Left ventricle myocardium superior (tissue), 1 donor: ENCODE measurements at places on chromosomes 2 and 18.

DNA sequence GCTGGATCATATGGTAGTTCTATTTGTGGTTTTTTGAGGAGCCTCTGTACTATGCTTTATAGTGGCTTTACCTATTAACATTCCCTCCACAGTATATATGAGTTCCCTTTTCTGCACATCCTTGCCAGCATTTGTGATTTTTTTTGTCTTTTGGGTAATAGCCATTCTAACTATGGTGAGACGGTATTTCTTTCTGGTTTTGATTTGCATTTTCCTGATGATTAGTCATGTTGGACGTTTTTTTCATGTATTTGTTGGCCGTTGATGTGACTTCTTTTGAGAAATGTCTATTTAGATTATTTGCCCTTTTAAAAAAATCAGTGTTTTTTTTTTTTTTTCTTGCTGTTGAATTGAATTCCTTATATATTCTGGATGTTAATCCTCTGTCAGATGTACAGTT, 31.1 kb downstream of the ACTR3 start:
- DNase-seq, result no peak

DNA sequence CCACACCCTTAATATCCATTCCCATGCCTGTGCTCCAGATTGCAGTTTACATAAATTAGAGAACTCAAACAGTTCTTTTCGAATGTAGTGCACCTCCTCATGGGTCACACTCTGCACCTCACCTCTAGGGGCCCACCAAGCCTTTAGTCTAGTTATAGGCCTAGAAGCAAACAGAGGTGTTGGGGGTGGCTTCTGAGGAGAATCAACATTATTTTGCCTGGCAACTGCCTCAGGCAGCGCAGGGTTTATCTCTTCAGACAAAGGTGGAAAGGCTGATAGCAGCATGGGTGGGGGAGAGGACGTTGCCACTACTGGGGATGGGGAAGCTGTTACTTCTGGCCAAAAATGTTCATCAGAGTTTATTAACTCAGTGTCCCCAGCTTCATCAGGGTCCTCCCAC, 5.0 kb upstream of the GYPC start:
- no peak for DNase-seq

DNA sequence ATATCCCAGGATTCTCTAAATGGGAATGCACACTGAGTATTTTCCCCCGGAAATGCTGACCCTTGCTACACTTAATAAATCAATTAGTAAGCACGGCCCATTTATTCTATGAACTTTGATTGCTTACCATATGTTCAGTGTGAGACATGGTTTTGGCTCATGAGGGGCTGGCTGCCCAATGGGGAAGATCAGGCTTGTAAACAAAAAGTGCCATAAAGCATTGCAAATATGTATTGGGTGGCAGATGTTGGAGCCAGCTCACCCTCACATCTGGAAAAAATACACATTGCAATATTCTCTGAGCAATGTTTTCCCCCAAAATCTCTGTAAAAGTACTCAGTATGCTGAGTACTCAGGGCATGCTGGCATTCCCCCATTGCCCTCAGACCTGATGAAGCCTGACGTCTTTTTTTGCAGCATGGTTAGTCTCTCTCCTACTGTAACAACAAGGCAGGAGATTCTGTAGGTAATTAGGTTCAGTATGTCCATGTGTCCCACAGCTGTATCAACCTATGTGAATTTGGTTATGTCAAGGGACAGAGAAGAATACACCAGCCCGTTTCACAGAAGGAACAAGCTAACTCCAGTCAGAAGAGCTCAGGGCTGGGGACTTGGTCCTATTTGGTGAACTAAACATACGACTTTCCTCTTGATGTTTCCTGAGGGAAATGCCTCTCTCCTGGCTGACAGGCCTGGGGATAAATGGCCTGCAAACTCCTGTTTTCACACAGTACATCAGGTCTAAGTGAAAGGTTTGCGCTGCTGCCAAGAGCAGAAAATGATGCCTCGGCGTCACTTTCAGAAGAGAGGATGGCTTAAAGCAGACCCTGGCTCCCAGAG, 202.4 kb downstream of the INSIG2 start:
- DNase-seq, result no peak

- DNase-seq, result no peak
These were observed 25.0 kb downstream of the WIPF1 start for GRCh38 chr2:174572556-174572955.

DNA sequence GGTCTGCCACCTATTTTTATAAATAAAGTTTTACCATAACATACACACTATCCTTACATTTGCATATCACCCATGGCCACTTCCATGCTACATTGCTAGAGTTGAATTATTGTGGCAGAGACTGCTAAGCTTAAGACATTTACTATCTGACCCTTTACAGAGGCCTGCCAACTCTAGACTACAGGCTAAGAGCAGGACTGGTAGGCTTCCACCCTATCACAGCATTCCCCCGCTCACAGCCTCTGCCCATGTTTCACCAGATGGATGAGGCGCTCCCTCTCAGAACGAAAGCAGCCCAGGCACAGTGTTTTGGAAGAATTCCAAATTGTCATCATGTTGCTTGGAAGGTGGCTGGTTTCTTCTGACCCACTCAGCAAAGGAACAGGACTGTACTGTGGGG, 91.7 kb upstream of the SLC35G4 start:
- DNase-seq, result no peak

DNA sequence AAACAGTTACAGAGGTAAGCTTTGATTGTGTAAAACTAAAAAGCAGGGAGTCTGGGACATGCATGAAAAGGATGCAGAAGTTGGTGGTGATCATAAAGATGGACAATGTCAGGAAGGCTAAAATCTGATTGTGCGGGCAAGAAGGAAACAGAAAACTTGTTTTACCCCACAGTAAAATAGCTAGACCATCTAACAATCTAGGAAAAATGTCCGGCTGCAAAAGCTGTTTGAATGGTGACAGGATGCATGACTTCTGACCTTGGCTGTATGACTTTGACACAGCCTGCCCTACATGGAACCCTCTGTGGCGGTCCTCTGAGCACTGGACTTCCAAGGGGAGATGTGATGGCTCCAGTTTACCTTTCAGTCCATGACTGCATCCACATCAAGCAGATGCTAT, 93.6 kb downstream of the RAPH1 start:
- DNase-seq, result no peak

DNA sequence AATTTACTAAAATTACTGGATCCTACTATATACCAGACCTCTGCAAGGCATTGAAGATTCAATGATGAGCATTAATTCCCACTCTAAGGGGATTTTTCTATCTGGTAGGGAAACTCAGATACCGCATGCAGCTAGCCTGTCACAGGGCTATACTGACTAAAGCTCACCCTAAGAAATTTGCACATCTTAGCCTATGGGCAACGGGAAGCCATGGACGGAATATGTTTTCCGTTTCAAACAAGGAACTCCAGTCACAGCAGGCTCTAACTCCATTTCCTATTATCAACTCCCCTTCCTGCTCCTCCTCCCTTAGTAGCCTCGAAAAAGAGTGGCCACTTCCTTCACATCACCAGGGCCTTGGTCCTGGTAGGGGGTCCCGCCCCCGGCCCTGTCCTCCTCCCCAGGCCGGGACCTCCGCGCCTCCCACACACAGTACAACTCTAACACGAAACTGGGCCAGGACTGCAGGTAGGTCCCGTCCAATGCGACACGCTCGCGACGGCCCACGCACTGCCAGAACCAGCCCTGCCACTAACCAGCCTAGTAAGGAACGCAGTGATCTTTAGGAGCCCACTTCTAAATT, 659 bp upstream of the COX5B start:
- no peak for DNase-seq

GRCh38 chr2:8719528-8719927, 37.7 kb downstream of the ID2 start:
- DNase-seq, result no peak

DNA sequence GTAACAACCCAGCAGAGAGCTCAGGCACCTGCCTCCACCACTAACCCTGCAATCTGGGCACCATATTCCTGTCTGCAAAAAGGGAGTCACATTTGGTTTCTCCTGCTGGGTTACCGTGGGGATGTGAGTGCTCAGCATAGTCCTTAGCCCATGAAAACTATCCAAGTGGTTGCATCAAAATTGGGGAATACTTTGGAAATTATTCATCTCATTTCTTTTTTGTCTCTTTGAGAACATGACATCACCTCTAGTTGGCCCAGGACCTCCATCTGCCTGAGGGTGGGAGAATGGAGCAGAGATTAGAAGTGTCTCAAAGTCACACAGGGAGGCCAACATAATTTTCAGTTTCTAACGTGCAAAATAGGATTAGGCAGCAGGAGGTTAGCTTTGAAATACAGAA, 19.3 kb upstream of the SPP2 start:
- no peak for DNase-seq

GRCh38 chr2:219569635-219570034, 1.7 kb downstream of the OBSL1 start:
- DNase-seq, result no peak

- DNase-seq, result no peak
These were observed 9.4 kb downstream of the CYP1B1 start for GRCh38 chr2:38066421-38067115.

GRCh38 chr2:232623768-232624765, 9.3 kb upstream of the EFHD1 start:
- DNase-seq, result no peak

DNA sequence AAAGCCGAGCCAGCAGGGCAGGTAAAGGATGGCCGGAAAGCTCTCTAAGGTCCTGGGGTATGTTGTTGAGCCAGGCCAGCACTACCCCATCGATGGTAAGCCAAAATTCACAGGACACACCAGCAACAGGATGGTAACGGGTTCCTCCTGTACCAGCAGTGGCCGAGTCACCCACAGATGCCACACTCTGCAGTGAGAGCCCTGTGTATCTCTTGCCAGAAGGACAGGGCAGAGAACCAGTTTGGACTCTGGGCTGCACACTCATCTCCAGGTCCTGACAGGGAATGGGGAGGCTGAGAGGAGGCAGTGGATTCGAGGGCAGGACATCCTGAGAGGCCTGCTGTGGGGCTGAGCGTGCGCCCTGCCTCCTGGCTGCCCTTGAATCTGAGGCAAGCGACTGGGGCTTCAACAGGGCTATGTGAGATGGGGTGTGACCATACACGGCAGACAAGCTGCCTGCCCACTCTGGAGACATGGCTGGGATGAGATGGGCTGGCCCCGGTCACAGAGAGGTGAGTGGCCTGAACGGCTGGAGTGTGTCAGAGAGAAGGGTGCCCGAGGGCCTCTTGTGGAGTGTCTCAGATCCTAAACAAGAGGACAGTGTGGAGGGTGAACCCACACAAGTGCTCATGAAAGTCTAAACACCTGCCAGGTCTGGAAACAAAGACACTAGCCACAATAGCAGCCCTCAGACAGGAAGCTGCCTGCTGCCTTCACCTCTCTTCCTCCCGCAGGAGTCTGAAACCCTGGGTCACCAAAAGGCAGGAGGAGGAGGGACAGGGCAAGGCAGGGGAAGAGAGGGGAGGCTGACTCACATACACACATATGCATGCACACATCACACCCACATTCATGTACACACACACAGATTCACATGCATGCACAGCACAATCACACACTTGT, 182.3 kb downstream of the LOXHD1 start:
- DNase-seq, result no peak

- DNase-seq, result no peak
These were observed 85.3 kb downstream of the ZEB2 start for GRCh38 chr2:144434425-144435222.

GRCh38 chr2:180846756-180847472, 133.5 kb upstream of the UBE2E3 start:
- no peak for DNase-seq

DNA sequence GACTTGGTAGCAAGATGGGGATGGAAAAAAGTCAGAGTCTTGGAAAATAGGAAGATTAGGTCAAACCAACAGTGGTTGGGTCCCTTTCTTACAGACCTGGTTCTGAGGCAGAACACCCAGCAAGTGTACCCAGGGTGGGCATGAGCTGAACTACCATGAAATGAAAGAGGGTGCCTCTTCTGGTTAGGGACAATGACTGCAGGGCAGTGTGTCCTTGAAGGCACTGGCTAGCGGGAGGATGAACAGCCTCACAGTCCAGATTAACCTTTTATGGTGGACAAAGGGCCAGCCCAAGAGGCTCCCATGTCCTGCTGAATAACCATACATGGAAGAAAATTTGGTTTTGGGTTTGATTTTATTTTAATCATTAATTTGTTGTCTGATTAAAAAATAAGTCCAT, 61.8 kb upstream of the CCDC85A start:
- no peak for DNase-seq

GRCh38 chr2:66929632-66930338, 467.3 kb upstream of the ETAA1 start:
- DNase-seq, result peak; percentile 61

DNA sequence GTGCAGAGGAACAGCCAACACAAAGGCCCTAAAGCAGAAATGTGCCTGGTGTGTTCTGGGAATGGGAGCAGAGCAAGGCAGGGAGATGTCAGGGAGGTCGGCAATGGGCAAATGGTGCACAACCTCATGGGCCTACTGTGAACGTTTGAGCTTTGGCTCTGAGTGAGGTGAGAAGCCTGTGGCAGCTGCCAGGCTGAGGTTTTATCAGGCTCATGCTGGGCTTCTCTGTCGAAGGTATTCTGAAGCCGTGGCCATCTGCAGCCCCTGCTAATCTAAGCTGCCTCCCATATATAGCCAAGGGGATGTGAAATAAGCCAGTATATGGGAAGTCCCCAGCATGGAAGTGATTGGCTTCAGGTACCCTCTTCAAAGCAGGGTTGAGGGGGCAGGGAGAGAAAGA, 193.3 kb downstream of the SLC4A3 start:
- DNase-seq, result no peak

GRCh38 chr2:163205589-163206254, 367.2 kb upstream of the KCNH7 start:
- DNase-seq, result no peak

DNA sequence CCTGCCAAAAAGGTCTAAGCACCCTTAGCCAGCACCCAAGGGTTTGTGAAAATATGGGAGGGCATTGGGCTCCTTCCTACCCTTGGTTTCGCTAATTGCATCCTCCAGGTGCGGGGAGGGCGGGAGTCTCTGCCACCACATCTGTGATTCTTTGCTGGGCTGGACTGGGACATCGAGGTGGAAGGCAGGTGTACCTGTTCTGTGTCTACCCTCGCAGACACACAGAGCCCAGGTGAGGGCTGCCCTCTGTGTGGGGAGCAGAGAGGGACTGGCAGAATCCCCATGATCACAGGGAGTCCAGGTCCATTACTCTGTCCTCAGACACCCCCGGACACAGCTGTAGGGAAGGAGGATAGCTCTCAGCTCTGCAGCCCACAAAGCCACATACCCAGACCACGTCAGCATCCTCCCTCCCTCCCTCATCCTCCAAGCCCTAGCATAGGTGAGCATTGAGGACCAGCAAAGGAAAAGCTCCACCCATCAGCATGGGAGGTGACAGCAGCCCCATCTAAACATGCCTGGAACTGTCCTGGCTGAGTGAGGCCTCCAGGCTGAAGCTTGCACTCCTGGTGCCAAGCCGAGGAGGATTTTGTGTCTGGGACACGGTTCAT, 49.8 kb downstream of the PLB1 start:
- DNase-seq, result no peak

DNA sequence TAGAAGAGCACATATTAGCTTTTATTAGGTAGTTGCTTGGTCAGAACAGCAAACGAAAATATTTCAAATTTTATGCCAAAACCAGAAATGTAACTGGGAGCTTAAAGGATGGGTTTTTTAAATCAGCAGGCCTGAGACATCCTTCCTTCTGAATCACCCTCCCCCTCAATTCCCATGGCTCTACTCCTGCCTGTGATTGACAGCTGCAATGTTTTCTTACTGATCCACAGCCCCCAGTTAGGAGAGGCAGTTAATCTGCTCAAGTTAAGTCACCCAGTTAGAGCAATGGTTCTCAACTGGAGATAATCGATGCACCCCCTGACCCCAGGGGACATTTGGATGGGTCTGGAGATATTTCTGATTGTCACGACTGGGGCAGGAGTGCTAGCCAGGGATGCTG, 24.9 kb downstream of the KCTD18 start:
- no peak for DNase-seq

GRCh38 chr2:66555501-66556324, 120.8 kb downstream of the MEIS1 start:
- DNase-seq, result no peak
